Endothelial cell of umbilical vein (primary cell): ENCODE measurements at places on chromosomes 2 and 18. TPM values are rescaled to one million over a fixed set of nuclear protein-coding genes. Genes with fewer than 3 reads are reported as not detected.

GPR17 gene
- polyA plus RNA-seq, result 0.10 and 0.11 TPM in 2 replicates

MALL gene
- 26.3 and 31.5 TPM in 2 replicates for polyA plus RNA-seq

SLC14A1 gene
- polyA plus RNA-seq, result not detected in 2 replicates

EVA1A gene
- 42.5 and 52.6 TPM in 2 replicates for polyA plus RNA-seq

SP110 gene
- polyA plus RNA-seq, result 9.0 and 10.2 TPM in 2 replicates

SPATA3 gene
- not detected in 2 replicates for polyA plus RNA-seq

L3MBTL4 gene
- polyA plus RNA-seq, result not detected in 2 replicates

COL4A4 gene
- polyA plus RNA-seq, result not detected in 2 replicates

PROKR1 gene
- polyA plus RNA-seq, result not detected in 2 replicates

DHRS9 gene
- 0.32 and 0.40 TPM in 2 replicates for polyA plus RNA-seq

SPEG gene
- polyA plus RNA-seq, result 3.5 TPM in 2 replicates

CFAP65 gene
- 0.03 TPM in 1 of 2 replicates, not detected in the other for polyA plus RNA-seq

TXNDC9 gene
- polyA plus RNA-seq, result 17.4 and 18.6 TPM in 2 replicates

CROCC2 gene
- not detected in 2 replicates for polyA plus RNA-seq

TANC1 gene
- polyA plus RNA-seq, result 52.2 and 58.9 TPM in 2 replicates

DUSP11 gene
- 18.4 and 18.6 TPM in 2 replicates for polyA plus RNA-seq
